Effector CD8-positive, alpha-beta T cell (primary cell): ENCODE measurements at places on chromosomes 4 and X.

DNA sequence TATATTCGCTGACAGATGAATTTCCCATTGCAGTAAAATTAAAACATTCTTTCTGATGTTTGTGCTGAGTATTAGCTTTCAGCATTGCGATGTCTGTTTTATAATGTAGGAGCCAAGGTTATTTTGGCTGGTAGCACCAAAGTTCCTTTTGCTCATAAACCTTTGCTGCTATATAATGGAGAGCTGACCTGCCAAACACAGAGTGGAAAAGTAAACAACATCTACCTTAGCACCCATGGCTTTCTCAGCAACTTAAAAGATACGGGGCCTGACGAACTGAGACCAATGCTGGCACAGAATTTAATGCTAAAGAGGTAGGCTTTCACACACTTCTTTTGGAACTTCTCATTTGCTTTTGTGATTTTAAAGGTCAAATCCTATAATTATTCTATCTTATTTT, 46.0 kb downstream of the WDR19 start:
- no peak for DNase-seq

GRCh38 chr4:107708225-107708624, 11.8 kb downstream of the PAPSS1 start:
- no peak for DNase-seq

DNA sequence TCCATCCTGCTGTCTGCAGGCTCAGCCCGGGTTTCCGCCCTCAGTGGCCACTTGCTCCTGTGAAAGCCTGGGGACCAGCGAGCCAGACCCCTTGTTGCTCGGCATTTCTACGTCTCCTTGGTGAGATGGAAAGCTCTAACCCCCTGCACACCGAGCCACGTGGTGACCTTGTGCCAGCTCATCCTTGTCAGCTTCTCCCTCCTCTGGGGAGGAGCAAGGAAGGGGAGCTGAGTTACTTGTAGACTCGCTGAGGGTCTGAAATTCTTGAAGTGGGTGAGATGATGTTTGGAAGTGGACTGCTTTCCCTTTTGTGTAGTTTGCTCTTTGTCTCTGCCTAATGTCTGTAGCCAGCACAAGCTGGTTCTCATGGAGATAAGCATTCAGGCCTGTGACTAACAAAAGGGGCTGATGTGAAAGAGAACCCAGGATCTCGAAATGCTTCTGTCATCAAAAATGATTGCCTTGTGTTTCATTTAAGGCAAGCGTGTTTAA, 29.3 kb downstream of the RGS12 start:
- DNase-seq: no peak

GRCh38 chr4:48109413-48110263, 24.4 kb downstream of the TXK start:
- no peak for DNase-seq

GRCh38 chrX:21683941-21684340, 25.8 kb upstream of the KLHL34 start:
- DNase-seq: no peak

- DNase-seq: no peak
Measured at GRCh38 chrX:2848871-2849301, 20.2 kb downstream of the GYG2 start.

DNA sequence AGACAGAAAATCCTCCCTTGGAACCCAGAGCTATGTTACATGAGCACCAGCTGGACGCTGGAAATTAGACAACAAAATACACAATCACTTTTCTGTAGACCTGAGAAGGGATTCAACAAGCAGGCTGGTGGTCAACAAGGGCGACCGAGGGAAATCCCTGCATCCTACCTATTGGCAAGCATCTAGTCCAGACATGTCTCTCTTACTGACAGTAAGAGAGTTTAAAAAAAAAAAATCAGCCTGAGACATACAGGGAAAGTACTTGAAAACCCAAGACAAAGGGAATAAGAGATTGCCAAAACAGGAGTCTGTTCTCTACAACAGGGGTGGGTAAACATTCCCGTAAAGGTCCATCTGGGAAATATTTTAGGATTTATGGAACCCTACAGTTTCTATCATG, 108.0 kb downstream of the KDR start:
- DNase-seq: no peak
